ENCODE measurements at places on chromosomes 7 and 10.

GRCh38 chr10:88990384-88991160 lies at the start of gene FAS:
TSS of gene FAS (plus strand) at chr10:88990798. CDS start at chr10:88990877, 79 bp downstream.
- DNase-seq = peak; percentile 63

DNA sequence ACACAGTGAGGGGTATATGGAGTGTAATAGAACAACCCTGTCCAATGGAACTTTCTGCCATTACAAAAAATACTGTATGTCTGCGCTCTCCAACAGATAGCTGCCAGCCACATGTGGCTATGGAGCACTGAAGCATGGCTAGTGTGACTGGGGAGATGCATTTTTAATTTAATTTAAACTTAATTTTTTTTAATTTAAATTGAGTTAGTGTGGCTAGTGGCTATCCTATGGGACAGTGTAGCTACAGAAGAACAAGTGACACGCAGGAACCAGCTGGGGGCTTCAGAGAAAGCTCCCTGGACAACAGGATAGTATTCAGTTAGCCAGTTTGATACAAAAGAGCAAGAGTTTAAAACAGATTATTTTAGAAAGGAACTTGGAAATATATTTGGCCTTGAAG lies 408.0 kb downstream of the THSD7A start:
- DNase-seq = no peak

- DNase-seq = no peak
These were observed 99.8 kb downstream of the TCF7L2 start for GRCh38 chr10:113049881-113050280.

- DNase-seq = no peak
These were observed 670.1 kb downstream of the MAGI2 start for GRCh38 chr7:78783179-78783962.

DNA sequence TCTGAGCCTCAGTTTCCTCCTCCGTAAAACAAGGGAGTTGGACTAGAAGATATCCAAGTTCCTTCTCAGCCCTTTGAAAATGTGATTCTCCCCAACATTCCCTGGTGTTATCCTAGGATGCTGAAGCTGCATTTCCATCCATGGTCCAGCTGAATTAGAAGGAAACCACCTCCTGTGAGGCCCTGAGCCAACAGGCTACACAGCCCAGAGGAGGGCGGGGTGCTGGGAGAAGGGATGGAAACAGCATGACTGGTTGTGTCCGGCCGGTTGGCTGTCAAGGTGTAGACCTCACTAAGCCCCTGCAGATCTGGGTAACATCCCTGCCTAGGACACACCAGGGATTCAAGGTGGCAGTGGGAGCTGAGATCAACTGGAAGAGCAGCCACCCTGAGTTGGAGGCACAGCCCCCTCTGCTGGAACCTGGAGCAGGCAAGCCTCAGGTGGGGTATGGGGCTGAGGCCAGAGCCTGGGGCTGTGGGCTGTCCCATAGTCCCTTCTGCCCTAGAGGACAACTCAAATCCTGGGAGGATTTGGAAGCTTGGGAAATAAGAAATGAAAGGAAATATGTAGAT lies 72.0 kb downstream of the PAX2 start:
- peak; percentile 73 for DNase-seq

DNA sequence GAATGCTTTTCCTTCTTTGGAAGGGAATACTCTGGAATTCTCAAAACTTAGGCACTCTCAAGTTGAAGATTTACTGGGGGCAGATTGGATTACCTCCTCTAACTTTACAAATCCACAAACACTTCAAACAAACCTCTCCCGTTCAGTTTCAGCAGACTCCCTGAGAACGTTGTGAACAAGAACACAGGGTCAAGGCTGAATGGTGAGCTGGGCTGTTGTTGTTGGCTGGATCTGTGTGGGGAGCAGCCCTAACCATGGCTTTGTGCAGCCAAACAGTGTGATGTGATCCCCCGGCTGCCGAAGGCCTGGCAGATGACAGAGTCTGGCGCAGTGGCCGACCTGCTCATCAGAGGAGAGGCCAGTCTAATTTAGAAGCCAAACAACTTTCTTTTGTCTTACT lies 93.1 kb downstream of the BMPER start:
- DNase-seq = no peak

DNA sequence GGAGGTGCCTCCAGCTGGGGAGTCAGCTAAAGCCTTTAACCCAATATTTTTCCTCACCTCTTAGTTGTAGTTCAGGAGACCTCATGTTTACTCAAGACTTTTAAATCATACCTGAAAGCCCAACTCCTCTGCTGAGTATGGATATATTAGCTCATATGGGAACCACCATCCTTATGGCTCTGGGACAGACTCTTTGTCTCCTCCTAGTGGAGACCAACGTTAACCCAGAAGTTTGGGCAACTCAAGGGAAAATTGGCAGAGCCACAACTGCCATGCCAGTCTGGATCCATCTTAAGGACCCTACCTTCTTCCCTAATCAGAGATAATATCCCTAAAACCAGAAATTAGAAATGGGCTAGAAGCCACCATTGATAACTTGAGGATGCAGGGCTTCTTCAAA lies 80.8 kb downstream of the TMEM106B start:
- DNase-seq = no peak

- DNase-seq = no peak
These were observed 29.0 kb upstream of the CCNY start for GRCh38 chr10:35307297-35307696.

DNA sequence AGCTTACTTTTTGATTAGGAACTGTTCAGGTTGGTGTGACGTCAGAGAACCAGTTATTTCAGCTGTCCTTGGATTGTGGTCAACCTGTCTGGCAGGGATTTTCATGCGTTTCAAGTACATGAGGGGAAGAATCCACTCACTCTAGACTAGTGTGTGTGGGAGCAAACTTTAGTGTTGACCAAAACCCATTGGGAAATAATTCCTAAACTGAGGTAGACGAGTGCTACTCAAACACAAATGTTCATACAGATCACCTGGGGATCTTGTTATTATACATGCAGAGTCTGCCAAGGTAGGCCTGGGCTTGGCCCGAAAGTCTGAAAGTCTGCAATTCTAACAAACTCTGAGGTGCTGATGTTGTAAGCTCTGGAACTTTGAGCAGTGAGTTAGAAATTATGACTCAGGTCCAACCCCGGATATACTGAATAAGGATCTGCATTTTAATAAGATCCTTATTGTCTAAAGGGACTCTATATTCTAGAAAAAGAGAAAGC lies 111.1 kb upstream of the CREB5 start:
- DNase-seq = no peak

DNA sequence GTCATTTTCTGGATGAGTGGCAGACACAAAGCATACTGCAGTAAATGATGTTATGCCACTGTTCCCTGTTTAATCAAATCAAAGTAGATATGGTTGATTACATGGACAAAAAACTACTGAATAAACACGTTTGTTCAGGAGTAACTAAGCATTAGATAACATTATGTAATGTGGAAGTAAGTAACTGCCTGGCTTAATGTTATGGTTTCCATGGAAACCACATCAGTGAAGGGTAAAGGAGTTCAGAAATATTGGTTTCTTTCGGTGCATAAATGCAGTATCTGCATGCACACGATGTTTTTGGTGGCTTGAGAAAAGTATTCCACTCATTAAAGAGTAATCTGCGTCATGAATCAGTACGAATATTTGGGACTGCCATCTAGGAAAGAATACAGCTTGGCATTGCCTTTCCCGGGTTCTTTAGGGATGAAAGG lies 131.3 kb upstream of the PRKCQ start:
- no peak for DNase-seq

- DNase-seq = no peak
These were observed 58.0 kb upstream of the STRIP2 start for GRCh38 chr7:129376076-129376777.

DNA sequence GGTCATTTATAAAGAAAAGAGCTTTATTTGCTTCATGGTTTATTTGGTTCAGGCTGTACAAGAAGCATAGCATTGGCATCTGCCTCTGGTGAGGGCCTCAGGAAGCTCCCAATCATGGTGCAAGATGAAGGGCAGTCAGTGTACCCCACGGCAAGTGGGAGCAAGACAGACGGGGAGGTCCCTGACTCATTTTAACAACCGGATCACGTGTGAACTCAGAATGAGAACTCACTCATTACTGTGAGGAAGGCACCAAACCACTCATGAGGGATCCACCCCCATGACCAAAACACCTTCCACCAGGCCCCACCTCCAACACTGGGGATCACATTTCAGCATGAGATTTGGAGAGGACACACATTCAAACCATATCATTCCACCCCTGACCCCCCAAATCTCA lies 15.7 kb upstream of the CRYGN start:
- DNase-seq = no peak

GRCh38 chr10:53025172-53025711 lies 252.7 kb upstream of the MBL2 start:
- no peak for DNase-seq

GRCh38 chr10:116545122-116545521 lies 609 bp upstream of the PNLIP start:
- no peak for DNase-seq

DNA sequence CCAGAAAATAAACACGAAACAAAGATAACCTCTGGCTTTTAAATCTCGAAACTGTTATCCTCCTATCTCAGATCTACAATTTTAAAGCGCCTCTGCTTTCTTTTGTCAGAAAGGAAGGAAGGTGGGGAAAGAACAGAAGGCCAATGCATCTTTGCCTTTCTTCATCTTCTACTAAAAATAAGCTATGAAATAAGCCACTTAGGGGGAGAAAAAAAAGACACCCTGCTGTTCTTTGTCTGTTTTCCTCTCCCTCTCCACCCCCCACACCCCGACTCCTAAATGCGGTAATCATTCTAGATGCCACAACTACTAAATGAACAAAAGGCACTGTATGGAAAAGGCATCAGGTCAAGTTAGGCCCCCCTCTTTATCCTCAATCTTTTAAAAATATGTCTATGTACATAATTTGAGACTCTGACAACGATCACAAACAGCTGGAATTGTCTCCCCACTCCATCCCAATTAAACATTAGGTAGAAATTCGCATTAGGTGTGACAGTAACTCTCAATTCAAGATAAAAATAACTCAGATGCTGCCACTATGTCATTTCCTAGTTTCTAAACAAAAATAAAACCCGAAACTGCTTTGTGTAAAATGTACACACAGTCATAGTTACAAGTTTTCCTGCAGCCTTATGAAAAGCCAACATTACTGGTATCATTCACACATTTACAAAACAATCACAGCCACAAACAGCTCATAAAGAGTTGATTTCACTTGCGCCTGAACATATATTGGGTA lies 2.4 kb downstream of the UBE2H start:
- DNase-seq = no peak

DNA sequence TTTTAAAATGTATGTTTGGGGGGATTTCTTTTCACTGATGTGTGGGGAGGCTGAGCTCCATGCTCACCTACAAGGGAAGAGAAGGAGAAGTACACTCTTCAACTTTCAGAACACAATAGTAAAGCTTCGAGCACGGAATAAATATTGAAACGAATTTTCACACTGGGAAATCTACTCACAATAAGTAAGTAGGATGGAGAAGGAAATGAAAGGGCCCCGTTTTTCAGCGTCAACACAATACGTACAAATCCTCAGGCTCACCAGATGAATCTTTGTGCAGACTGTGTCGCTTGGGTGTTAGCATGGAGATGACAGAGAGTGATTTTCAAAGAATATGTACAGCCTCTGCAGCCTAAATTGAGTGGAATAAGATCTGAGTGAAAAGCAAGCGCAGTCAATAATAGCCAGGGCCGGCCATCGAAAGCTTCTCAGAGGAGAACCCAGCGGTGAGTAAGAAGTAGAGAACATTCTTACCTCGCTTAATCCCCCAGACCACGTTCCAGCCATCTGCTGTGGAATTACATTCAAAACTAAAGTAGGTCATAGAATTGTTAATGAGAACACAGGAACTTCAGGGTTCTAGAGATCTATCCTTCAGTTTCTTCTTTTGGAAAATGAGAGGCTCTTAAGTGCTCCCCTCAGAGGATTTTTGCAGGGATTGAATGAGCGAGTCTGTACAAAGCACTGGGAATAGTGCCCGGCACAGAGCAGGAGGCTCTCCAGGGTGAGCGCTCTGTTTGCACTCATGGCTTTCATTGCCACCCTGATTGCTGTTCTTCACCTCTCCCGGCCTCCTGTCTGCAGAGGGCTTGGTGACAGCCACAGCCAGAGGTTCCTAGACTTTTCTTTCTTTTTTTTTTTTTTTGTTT lies 292.8 kb downstream of the SFMBT2 start:
- DNase-seq = no peak

DNA sequence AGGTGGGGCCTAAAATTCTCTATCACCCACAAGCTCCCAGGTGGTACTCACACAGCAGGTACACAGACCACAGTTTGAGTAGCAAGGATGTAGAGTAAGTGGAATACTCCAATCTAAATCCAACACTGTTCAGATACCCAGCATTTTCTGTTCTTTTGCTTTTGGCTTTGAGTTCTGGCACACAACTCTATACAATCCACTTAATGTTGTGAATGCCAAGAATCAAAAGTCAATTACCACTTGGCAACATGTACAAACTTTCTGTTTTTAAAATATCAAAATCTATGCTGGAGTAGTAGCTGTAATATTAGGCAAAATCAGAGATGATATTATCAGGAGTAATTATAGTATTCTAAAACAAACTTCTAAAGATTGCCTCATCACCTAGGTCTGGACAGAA lies 133.4 kb upstream of the LRRTM3 start:
- no peak for DNase-seq

DNA sequence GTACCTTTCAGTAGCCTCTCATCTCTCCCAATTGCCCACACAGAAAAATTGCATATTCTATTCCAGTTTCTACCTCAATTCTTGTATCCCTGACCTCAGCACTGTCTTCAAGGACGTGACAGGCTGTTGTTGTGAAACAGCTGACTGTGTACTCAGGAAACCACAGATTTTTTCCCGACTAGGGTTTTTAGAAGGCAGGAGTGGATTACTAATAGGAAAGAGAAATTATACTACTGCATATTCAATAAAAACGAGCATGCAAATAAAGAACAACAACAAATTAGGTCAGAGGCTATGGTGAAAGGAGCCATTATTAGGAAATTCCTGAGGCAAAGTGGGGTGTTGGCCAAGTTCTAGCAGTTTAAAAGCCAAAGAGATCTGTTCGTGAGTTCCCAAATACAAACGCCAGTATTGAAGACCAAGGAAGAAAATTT lies 93.4 kb downstream of the DOCK4 start:
- DNase-seq = no peak

GRCh38 chr7:28685242-28685643 lies 272.9 kb downstream of the TRIL start:
- DNase-seq = no peak

DNA sequence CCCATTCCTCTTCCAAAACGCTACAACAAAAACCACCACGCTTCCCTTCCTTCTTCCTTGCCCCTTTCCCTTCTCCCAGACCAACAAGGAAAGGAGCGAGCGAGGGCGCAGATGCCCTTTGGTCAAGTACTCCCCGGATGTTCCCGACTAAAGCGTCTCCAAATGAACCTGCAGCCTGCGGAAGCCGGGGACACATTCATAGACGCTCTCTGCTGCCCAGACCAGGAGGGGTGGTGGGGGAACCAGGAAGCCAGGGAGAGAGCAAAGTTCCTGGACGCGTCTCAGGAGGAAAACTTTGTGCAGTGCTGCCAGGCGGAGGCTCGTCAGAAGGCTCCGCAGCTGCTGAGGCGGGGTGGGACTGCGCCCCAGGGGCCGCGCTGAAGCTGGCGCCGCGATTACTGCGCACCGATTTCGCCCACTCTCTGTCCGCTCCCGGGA lies 754 bp downstream of the SEMA3D start:
- DNase-seq = peak; percentile 59
